ENCODE measurements at places on chromosomes 13 and 19.

DNA sequence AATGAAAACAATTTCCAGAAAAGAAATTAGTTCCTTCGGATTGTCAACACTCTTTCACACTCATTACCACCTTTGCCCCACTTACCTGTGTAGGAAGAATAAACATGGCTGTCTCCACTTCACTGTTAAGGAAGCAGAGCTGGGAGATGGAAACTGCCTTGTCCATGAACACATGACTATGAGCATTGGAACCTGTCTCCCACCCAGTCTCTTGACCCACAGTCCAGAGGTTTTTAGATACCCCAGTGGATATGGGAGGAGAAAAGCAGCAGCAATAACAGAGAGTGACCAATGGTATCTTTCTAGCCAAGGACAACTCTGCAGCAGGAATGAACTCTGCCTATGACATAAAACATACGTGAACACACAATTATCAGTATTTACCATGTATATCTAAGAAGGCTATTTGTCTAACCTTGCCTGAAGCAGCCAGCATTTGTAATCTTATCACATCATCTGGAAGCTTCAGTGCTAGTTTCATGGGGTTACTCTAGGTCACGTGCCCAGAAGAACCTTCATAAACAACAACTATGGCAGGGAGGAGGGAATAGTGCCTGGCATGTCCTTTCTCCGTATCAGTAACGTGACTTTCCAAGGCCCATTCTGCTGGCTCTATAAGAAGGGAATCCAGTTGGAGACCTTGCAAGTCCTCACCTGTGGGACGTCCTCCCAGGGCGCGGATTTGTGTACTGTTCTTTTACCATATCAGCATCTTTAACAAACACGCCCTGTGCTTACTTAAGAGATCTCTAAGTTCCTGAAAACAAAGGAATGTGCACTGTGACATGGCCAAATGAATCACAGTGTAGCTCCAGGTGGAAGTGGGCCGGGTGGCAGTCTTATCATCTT lies 221.8 kb upstream of the UBL3 start:
- DNase-seq = no peak

GRCh38 chr13:32600890-32601289 lies 14.6 kb downstream of the PDS5B start:
- no peak for DNase-seq

DNA sequence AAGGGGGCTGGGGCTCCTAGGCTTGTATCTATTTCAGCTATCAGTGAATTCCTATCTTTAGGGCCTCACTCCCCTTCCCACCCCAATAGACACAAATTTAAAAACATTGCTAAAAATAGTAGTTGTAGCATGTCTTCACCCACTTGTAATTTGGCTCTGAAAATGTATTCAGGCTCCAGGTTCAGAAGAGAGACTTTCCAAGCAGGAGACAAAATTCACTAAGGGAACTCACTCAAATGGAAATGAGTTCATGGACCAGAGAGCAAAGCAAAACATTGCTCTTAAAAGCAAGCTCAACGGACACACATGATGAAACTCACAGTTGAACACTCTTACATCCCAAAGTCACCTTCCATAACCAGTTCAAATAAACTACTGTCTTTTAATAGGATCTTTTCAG lies 36.8 kb downstream of the PHF11 start:
- DNase-seq = no peak

DNA sequence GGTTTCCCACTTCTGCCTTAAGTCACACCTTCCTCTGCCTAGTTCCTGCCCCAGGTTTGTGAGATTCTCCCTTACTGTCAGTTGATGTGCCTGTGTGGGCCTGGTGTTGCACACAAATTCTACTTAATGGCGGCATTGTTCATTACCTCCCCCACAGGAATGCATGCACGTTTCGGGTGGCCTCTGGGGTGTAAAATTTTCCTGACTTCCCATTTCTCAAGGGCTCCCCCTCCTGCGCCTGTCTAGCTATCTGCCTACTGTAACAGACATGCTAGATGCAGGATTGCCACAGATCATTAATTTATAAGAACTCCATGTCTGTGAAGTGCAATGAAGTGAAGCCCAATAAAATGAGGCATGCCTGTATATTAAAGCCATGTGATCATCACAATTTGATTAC lies 1466.3 kb downstream of the PCDH9 start:
- DNase-seq = no peak

DNA sequence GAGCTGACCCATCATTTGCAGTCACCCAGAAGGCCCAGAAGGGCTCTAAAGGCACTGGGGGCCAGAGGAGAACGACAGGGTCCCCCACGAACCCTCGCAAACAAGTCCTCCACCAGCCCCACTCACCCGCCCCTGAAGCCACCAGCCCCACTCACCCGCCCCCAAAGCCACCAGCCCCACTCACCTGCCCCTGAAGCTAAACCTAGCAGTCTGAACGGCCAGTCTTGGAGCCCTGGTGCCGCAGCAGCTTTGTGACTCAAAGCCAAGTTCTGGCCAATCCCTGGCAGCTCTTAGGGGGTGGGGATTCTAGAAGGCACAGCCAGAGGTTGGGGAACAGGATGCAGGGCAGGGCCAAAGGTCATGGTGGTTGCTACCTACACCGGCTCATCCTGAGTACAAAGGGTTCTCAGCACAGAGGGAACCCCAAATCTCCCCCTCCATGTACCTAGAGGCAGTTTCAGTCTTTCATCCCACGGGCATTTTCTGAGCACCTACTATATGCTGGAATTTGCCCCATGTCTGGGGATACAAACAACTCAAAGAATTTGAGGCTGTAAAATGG lies at the start of gene IQCN:
Gene IQCN, minus strand, starts transcription at position 234 of the 562 bp plus-strand sequence. CDS start 4,974 bp downstream, outside the sequence.
- no peak for DNase-seq

DNA sequence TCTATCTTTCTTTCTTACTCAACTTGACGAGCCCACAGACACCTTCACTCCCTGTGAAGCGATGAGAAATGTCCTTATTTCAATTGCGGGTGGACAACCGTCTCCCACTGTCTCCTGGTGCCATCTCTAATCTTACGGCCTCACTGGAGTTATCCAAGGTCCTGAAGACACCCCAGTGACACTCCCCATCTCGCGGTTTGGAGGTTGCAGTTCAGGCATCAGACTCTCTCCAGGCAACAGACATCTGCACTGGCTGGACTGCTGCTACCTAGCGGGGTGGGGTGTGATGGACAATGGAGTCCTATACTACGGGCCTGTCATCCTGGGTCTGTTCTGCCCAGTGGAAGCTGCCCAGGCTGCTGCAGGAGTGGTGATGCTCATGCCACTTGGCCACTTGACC lies 18.3 kb upstream of the IRS2 start:
- DNase-seq = no peak

DNA sequence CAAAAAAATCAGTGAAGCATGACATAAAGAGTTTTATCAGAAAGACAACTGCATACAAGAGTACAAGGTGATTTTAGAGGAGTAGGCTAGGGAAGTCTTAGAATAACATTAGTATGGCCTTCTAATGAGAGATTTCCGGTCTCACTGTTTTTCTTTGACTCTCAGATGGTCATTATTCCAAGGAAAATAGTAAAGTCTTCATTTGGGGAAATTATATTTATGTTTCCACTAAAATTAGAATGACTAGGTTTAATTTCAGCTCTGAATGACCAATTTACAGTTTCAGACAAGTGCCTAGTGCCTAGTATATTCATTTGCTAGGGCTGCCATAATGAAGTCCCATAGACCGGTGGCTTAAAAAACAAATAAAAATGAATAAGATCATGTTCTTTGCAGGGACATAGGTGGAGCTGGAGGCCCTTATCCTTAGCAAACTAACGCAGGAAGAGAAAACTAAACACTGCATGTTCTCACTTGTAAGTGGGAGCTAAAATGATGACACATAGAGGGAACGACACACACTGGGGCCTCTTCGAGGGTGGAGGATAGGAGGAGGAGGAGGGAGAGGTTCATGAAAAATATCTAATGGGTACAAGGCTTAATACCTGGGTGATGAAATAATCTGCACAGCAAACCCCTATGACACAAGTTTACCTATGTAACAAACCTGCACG lies 303.1 kb downstream of the PCDH9 start:
- no peak for DNase-seq

- DNase-seq = no peak
These were observed 16.8 kb downstream of the POLR1D start for GRCh38 chr13:27638521-27638920.

GRCh38 chr19:51821921-51822320 lies 27.0 kb downstream of the FPR3 start:
- DNase-seq = no peak

All from left ventricle myocardium superior (tissue), 1 donor.